C1 segment of cervical spinal cord (tissue), 14 donors: ENCODE measurements at places on chromosomes 2 and 18.

- no peak for DNase-seq
Observed at GRCh38 chr18:37124516-37124915, 295.6 kb downstream of the KIAA1328 start.

DNA sequence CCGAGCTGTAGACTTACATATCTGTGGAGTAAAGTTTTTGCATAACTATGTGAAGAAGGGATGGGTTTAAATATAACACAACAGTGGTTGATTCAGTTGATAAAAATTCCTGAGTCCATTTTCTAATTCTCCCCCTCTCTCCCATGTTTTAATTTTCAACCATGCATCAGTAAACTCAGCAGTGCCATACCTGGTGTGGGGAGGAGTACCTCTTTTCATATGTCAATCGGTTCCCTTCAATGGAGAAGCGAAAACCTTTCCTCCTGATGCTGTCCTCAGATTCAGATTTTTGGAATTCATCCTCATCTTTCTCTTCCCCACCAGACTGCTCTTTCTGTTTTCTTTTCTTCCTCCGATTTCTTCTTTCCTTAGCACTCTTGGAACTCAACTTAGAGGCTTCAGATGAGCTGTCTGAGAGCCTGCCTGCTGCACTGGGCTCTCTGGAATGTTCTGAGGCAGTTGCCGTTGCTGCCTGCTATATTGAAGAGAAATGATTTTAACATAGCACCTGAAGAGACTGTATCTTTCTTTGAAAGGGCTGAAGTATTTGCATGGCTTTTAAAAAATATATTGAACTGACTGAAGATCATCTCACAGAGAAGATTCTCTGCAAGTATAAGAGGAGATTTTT, 82.9 kb downstream of the SCN1A start:
- no peak for DNase-seq

DNA sequence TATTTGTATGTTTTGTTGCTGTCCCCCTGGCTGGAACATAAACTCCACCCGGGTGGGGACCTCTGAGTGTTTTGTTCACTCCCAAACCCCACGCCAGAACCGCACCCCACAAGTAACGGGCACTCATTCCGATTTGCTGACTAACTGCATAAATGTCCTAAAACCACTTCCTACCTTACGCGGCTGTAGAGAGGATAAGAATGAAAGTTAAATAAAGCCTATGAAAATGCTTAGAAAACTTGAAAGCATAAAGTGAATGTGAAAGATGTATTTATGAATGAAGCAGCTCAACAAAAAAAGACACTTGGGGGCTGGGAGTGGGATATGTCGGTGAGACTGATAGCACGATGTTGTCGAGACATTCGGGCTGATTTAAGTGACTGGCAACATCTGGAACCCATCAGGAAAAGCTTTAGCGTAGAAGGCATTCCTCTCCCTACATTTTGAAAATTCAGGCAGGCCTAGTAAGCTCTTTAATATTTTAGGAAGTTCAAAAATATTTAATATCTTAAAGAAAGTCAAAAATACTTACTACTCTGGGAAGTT, 206.7 kb downstream of the SH3RF3 start:
- no peak for DNase-seq

DNA sequence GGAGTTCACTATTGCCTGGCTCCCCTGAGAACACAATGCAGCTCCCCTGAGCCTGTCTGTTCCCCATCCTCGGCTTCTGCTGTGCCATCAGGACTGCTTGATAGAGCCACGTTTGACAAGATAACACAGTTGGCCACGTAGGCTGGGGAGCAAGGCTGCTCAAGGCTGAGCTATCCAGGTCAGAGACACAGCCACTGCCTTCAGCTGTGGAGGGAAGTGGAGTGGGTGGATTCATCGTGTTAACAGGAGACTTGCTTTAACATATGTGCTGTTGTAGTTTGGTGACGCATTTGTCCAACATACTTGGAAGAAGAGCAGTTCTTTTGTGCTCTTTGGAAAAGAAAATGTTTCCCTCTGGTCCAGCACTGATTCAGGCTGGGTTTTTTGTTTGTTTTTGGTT, 68.8 kb downstream of the WDSUB1 start:
- no peak for DNase-seq

GRCh38 chr2:60811491-60812375, 55.7 kb downstream of the PAPOLG start:
- DNase-seq: no peak

DNA sequence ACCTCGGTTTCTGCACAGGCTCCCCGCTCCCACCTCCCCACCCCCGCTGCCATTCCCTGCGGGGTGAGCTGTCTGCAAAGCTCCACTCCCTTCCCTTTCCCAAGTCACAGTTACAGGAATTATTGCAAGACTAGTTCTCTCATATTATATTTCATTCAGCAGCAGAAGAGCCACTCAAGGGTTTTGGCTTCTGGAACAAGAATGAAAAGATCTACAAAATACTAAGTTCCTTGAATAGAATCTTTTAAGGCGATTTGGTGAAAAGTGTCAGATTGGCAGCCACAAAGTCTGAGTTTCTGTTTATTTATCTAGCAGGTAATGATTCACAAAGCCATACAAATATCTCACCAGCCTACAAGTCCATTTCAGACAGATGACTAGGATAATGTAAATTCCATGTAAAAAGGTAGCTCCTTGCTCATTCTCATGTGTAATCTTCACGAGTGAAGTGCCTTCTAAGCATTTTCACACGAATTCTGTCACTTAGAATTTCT, 221.9 kb upstream of the RBBP8 start:
- no peak for DNase-seq

DNA sequence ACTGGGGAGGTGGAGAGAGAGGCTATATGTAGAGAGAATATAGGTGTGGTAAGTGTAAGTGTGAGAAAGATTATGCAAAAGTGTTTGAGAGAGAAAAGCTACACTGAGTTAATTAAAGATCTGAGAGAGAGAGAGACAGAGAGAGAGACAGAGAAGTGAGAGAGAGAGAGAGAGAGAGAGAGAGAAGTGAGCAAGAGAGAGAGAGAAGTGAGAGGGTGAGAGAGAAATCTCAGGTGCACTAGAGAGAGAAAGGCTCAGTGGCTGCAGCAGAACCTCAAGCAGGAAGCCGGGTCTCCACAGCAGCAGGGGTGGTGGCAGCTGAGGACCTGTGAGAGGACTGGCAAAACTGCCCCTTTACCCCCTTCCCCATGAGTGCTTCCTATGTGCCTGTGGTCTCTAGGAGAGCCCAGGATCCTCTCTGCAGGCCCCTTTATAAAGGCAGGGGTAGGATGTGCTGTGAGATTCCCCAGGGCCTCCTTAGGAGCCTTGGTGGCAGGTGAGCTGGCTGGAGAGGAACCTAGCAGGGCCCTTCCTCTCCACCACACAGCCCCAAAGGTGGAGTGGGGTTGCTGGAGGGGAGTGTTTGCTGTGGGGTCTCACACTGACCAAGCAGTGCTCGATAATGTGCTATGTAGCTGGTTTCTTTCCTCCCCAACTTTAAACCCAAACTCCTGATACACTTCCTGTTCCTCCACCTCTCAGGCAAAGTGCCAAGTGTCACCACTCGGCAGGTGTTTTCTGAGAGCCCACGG, 52.6 kb downstream of the SLC4A5 start:
- no peak for DNase-seq

GRCh38 chr2:73986085-73986681, 1.5 kb downstream of the TET3 start:
- DNase-seq: no peak

GRCh38 chr18:12628706-12629702, 28.9 kb downstream of the SPIRE1 start:
- DNase-seq: no peak

- DNase-seq: no peak
Observed at GRCh38 chr2:119673796-119674195, 5.2 kb upstream of the TMEM177 start.

GRCh38 chr2:215895330-215895729, 118.0 kb downstream of the MREG start:
- DNase-seq: no peak

DNA sequence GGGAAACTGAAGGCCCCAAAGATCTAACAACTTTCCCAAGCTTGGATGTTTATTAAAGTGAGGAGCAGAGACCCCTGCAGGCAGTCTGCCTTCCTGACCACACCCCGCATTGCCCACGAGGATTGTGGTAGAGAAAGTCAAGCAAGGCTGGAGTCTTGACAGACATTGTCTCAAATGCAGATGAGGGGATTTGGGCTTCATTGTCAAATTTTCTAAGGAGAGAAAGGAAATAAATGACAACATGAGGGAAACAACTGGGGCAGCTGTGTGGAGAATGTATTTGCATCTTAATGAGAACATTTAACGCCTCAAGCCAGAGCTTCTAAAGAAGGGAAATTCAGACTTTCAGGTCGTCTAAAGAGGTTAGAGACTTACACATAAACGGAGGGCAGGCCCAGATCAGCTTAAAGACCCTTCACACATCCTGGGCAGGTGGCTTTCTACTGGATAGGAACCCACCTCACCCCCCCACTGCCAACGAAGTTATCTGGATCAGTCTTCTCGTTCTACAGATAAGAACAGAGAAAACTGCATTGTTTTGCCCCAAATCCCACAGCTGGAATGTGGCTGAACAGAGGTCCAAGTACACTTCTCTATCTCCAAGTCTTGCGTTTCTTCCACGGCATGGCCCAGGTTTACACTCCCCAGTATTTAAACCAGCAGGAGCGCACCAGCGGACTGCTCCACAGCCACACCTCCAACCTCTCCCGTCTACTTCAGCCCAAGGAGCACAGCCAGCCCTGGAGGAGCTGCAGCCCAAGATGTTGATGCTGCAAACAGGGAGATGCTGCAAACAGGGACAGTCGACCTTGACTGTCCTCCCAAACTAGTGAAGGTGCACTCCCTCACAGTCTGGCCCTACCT, 16.2 kb upstream of the SCG2 start:
- no peak for DNase-seq

DNA sequence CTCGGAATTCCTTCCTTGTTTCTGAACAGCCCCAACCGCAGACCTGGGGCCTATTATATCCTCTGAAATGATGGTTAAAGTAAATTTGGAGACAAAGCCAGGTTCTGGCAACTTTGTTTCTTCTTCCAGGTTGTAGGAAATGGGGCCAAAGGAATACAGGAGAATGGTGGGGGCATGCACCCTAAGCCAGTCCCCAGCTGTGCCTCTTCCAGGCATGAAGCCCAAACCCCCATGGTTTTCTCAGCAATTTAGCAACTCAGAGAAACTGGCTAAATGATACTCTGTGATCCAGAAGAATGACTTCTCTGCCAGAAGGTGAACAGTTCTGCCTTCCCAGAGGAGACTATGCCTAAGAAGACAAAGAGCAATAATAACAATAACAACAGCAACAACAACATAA, 635.0 kb upstream of the FANCL start:
- no peak for DNase-seq
